ENCODE measurements at places on chromosomes 2 and 18. TPM values are rescaled to one million over a fixed set of nuclear protein-coding genes. Genes with fewer than 3 reads are reported as not detected.

Gene CPLX4
- not detected for total RNA-seq

Gene MPP4
- not detected for total RNA-seq

Gene CYRIA
- total RNA-seq = 17.4 TPM

Gene LRRC30
- not detected for total RNA-seq

Gene B3GNT7
- total RNA-seq = 2.2 TPM

Gene SLC16A14
- total RNA-seq = 9.2 TPM

Gene LYG1
- 0.39 TPM for total RNA-seq

Gene CERKL
- 0.29 TPM for total RNA-seq

Gene MARCHF4
- total RNA-seq = not detected

Gene COL3A1
- total RNA-seq = 174 TPM

Gene AQP12A
- not detected for total RNA-seq

Gene REEP1
- 15.5 TPM for total RNA-seq

Gene RAB27B
- 42.1 TPM for total RNA-seq

Gene DPYSL5
- not detected for total RNA-seq

Gene LAMA3
- 28.7 TPM for total RNA-seq

Gene WDR35
- total RNA-seq = 20.6 TPM

Gene RASGRP3
- 9.9 TPM for total RNA-seq

Gene ALPP
- total RNA-seq = not detected

Gene CCL20
- total RNA-seq = 2.3 TPM

Gene FOXI3
- not detected for total RNA-seq

Gene GALNT13
- total RNA-seq = 13.6 TPM

Gene ADCYAP1
- 0.18 TPM for total RNA-seq

Gene ANKRD62
- total RNA-seq = not detected

Gene PLEK
- total RNA-seq = 3.7 TPM

Gene IL1A
- 5.9 TPM for total RNA-seq

Gene UGT1A8
- total RNA-seq = 4.4 TPM

Gene KLHL30
- 2.2 TPM for total RNA-seq

Gene CYTIP
- 15.8 TPM for total RNA-seq

Gene GALNT3
- 41.5 TPM for total RNA-seq

Gene EFEMP1
- 81.2 TPM for total RNA-seq

Gene SERPINB4
- total RNA-seq = not detected

Gene CKAP2L
- 1.2 TPM for total RNA-seq

Gene MEIS1
- total RNA-seq = 105 TPM

Gene EFHD1
- 15.9 TPM for total RNA-seq

Gene B4GALT6
- 8.9 TPM for total RNA-seq

Gene GPBAR1
- 1.5 TPM for total RNA-seq

Gene PRKCE
- total RNA-seq = 54.3 TPM

Gene NRP2
- total RNA-seq = 55.8 TPM

Gene ACTG2
- total RNA-seq = 918 TPM

Gene SCN2A
- total RNA-seq = 0.29 TPM

Gene SLC11A1
- 16.5 TPM for total RNA-seq

Gene SERPINB2
- total RNA-seq = not detected

Gene MYO7B
- total RNA-seq = 0.78 TPM

Gene TSGA10
- total RNA-seq = 19.9 TPM

Gene FN1
- total RNA-seq = 125 TPM

Gene KLF11
- total RNA-seq = 18.8 TPM

Gene INPP5D
- total RNA-seq = 43.4 TPM

Gene BMP10
- not detected for total RNA-seq

Gene NXPH2
- not detected for total RNA-seq
